Activated CD4-positive, CD25-positive, alpha-beta regulatory T cell treated with anti-CD3 and anti-CD28 coated beads, Interleukin-2, amount 50 U/mL, for 16 hours (primary cell): ENCODE measurements at places on chromosomes 1 and 21.

DNA sequence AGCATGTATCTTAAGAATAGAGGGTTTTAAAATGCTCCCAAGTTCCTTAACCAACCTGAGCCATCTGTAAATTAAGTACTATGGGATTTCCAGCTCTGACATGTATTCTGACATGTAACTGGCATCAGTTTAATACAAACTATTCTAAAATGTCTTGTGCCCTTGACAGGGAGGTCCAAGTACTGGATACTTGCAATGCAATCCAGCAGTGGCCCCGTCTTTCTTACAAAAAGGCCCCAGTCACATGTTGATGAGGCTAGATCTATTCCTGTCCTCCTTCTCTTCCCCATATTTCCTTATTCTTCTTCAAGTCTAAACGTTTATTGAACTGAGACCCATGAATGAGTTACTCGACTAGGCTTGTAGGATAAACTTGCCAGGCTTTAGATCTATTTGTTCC is 46.4 kb downstream of the MRPL39 start:
- no peak for DNase-seq

DNA sequence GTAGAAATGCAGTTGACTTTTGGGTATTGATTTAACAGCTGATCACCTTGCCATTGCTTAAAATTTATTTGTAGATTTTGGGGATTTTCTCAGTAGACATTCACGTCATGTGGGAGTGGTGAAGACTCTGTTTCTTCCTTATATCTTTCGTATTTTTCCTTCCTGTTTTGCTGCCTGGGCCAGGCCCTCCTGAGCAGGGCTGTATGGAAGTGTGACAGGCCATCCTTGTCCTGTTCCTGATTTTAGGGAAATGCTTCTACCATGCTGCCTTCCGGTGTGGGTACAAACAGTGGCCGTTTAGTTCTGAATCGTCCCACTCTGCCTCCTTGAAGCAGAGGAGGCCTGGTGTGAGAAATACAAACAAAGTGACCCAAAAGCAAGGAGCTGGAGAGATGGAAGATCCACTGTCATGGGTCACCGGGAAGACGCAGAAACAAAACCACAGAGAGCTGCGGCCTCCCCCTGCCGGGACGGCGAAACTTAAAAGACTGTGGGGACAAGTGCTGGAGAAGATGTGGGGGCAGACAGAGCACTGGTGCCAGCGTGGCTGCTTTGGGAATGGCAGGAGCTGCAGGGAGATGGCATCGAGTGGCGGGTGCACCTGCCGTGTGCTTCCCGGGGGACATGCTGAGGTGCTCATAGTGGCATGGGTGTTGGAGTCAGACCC is 7.6 kb downstream of the AGPAT3 start:
- DNase-seq = no peak

DNA sequence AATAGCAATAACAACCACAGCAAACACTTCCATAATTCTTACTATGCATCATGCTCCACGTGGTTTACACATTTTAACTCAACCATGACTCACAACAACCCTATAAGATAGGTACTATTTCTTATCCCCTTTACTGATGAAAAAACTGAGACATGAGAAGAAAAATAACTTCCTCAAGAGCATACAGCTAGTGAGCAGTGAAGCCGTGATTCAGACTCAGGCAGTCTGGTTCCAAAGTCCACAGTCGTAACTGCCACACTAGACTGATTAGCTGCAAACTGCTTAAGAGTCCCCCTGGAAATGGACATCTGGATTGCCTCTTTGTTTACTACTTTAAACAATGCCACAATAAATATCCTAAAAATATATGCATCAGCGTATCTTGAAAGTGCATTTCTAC is 55.7 kb downstream of the PLD5 start:
- DNase-seq = no peak

DNA sequence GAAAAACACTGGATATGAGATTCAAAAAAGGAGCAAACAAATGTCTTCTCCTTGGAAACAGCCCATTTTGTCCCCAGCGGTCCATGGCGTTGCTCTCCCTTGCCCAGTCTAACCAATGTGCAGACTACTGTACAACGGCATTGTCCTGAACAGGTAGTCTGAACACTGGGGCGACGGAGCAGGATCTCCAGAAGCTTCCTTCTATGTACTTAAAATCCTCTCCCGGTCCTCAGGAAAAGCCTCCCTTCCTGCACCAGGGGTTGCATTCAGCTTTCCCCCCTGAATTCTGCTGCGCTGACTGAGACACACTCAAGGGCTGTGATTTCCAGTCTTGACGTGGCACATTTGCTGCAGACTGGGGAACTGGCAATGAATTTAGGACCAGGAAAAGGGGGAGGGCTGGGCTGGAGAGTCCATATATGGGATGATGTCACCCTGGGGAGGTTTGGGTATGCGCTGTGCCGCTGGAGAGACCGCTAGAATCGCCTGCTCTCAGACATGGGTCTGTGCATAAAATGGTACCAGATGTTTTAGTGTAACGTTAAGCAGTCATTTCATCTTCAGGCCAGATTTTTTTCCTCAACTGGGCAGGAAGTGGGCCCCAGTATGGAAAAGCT is 275.9 kb upstream of the C1orf105 start:
- no peak for DNase-seq

- no peak for DNase-seq
Observed at GRCh38 chr1:200867018-200867811, 5.6 kb upstream of the GPR25 start.

- DNase-seq = no peak
Observed at GRCh38 chr1:155645034-155645598, 35.1 kb downstream of the MSTO1 start.

- DNase-seq = no peak
Observed at GRCh38 chr1:170067253-170067819, 7.2 kb downstream of the KIFAP3 start.

GRCh38 chr1:9292361-9293240 is at the start of gene SPSB1:
SPSB1 (plus strand) TSS chr1:9292894; CDS start chr1:9355892, 62,998 bp downstream.
- no peak for DNase-seq

- no peak for DNase-seq
Observed at GRCh38 chr1:162899422-162900146, 38.6 kb upstream of the CCDC190 start.

DNA sequence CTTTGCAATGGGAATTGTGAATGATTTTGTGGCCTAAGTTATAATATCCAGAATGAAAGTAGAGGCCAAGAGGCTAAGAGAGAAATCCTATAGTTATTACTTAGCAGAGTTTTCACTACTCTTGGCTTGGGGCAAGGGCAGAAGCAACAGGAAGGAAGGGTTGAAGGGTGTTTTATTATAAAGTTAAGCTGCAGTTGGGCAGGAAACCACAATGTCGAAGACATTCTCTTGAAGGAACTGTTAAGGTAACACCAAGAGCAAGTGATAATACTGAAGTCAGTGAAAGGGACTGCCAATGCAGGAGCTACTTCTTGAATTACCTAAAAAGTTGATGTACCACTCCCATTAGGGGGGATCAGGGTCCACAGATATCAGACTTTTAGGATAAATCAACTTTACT is 8.3 kb downstream of the XCL2 start:
- no peak for DNase-seq
